ENCODE measurements at places on chromosomes 1 and 21.

GRCh38 chr1:78385744-78386462, 104.9 kb upstream of the PTGFR start:
- DNase-seq = no peak

DNA sequence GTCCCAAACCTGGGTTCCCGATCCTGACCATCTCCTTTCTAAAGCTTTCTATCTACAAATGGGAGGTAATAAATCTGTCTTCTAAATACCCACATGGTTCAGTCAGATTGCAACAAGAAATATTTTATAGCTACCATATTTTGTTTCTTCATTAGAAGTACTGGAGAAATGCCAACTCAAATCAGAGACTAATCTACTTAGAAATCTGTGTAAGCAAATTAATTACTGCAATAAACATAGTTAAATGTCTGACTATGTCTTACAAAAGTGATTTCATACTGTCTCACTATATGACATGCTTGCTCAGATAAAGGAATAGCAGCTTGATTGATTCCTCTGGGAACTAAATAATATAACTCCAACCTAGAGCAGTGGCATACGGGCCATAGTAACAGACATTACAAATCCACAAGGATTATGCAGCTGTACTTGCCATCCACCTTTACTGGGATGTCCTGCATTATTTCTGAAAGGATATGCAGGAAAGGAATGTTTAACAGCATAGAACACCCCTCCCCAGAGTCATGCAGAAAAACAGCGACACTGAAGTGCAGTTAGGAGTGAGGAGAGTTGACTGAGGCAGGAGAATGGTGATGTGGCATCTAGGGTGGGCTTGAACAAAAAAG, 80.3 kb downstream of the PCNX2 start:
- DNase-seq = no peak

- no peak for DNase-seq
These were observed 7.7 kb upstream of the CLIC4 start for GRCh38 chr1:24737368-24738117.

DNA sequence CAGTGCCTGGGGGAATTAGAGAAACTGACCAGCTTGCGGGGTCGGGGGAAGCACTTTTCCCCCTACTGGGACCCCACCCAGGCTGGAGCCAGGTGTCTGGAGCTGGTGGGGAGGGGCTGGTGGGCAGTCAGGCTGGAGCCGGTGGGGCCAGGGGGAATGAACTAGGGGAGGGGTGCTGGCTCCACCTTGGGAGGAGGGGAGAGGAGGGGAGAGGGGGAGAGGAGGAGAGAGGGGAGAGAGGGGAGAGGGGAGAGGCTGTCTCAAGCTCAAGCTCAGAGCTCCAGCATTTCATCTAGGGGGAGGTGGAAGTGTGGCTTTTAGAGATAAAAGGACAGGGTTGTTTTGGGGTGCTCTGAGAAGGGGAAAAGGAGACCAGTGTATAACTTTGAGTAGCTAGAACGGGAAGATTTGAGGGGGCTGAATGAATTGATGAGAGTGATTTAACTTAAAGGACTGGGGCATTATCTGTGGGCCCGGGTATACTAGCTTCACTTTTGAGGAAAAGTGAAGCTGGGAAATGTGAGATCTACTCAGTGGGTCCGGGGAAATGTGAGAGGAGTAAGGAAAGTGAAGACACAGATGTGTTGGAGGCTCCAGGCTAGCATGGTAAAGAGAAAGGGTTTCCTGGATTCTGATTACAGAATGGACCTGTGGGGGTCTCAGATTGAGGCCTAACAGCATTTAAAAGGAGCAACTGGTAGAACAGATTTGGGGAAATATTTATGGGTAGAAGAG, 2.8 kb downstream of the EFNA1 start:
- DNase-seq = no peak

DNA sequence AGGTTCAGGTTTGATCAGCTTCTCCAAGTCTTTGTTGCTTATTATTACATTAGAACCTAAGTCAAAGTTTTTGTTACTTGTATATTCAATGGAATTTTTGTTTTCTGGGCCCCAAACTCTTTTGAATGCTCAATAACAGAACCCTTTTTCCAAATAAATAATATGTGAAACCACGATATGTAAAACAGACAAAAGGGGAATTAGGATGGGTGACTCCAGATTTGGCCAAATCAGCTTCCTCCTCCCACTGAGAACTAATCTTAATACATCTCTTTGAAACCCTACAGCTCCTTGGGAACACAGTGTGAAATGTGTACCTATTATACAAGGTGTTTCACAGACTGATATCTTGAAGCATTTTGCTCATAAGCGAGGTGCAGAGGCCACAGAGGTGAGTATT, 67.0 kb upstream of the TNFSF18 start:
- no peak for DNase-seq

GRCh38 chr1:44803312-44804095, 3.3 kb downstream of the PLK3 start:
- no peak for DNase-seq

Data from right kidney (tissue), 9 donors.